ENCODE measurements at places on chromosomes 11 and 22.

DNA sequence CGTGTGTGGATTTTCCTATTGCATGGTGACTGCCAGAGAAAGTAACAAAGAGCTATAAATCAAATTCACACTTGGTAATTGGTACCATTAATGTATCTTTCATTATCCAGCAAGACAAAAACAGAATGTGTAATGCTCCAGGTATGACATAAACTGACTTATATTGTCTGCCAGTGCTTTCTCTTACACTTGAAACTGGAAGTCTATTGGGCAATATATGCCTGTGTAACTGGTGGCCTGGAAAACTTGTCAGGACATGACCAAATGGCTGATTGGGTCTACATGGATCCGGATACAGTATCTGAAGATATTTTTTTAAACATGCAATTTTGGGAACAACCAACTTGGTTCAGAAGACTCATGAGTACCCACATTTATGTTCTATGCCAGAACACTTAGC, 174.6 kb upstream of the ARHGAP42 start:
- no peak for DNase-seq

- no peak for DNase-seq
Observed at GRCh38 chr11:65851083-65851579, 6.8 kb downstream of the CFL1 start.

GRCh38 chr22:29351042-29351441, 35.5 kb upstream of the RASL10A start:
- DNase-seq: no peak

DNA sequence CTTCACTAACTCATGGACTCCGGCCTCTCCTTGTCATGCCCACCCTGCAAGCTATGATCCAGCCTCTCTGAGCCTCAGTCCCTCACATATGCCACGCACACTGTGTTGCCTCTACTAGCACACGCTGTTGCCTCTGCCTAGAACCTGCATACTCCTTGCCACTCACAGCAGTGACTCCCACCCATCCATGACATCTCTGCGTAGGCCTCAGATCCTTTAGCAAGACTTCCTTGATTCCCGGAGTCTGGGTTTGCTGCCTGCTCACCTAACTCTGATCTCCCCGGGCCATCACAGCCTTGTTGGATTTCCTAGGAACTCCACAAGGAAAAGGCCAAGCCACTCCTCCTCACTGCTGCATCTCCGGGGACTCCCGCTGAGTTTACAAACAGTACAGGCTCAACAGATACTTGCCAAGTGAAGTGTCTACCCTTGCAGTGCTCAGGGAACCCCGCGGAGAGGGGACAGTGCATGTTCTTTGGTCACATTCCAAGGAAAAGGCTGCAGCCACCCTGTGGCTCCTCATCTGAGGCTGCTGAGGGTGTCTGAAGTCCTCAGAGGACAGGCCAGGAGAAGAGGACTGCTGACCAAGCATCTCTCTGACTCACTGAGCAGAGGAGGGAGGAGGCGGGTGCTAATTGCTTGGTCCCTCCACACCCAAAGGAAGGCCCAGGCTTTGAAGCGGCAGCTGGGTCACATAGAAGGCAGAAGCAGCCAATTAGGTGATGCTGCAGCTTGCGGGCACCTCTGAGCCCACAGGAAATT, 42.4 kb upstream of the NAV2 start:
- DNase-seq: no peak

- no peak for DNase-seq
Observed at GRCh38 chr11:121864660-121865059, 251.4 kb downstream of the BLID start.

DNA sequence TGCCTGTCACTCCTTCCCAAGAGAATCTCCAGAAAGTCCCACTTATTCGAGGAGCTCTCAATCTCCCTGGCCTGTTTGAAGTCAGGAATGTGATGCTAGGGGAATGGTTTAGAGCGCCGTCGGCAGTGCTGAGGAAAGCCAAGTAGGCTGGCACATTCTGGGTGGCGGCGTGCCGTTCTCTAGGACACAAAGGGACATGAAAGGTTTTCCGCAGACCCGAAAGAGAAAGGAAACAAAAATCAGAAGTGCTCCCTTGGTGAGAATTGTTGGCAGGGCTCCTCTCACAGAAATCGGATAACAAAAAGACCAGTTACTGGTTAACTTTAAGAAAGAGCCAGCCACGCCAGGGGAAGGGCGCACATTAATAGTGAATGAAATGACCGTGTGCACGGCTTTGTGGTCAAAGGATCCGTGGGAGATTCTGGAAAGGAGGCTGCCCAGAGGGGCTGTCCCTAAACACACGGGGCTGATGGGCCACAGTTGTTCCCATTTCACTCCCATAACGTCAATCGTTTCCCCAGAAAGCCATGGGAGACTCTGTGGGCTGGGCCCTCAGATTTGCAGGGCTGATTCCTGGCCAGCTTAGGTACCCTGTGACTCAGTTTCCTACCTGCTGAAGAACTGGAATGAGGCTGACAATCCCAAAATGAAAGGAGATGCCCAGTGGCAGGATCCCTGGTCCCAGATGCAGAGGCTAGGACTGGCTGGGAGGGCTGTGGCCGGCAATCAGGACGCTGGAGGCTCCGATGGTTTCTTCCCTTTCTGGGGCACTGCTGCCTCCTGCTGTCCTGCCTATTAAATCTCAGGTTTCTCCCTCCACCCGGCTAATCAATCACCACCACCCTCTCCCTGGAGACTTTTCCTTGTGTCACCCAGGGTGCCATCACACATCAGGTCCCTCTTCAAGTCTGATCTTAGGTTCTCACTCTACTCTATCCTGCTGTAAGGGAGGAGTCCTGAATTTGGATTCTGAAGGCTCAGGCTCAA, 82.3 kb downstream of the RCN1 start:
- DNase-seq: no peak

DNA sequence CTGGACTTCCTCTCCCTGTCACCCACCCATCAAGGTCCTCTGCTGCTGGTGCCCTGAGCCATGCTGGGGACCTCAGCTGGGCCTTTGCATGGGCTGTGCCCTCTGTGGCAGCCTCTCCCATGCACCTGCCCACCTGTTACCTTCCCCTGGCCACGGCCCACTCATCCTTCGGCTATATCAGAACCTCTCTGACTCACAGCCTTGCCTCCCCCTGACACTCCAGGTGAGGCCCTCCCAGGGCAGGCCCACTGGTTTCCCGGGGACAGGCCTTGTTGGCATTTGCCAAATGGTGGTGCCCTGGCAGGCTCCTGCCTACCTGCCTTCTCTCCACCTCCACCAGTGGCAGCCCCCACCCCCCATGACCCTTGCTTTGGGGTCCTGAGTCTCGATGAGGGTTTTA, 73.7 kb upstream of the PRR5 start:
- no peak for DNase-seq

DNA sequence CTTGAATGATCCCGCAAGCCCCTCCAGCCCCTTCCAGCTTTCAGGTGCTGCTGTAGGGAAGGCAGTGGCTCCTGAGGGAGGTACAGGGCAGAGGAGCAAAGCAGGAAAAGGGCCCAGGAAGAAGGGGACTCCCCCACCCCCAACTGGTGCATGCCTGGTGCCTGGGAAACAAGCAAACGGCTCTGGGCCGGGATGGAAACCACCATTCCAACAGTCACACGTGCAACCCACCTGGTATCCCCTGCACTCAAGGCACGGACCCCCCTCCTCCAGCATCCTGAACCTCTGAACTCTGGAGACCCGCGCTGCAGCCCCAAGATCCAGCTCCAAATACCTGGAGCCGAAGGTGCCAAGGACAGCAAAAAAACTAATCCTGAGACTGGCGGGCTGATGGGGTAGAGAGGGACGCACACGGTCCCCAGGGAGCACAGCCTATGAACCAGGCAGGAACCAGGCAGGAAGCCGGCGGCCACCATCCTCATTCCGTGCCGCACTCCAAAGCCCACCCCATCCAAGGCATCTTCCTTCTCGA, 537 bp downstream of the SCN4B start:
- DNase-seq: no peak

DNA sequence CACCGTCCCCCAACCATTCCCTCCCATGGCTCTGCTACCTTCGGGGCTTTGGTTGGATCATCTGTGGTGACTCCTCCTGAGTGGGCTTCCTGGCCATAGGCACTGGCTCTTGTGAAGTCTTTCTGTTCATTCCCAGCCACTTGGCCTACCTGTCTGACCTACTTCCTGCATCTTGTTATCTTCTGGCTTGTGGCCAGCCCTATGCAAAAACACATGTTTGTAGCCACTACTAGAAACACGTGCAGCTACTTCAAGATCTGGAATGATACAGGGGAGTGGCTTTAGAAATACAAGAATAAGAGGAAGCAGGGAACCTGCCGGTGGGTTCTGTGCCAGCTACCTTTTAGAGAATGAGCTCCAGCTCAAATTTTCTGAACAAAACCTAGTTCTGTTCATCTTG, 20.9 kb downstream of the RCOR2 start:
- no peak for DNase-seq

- DNase-seq: no peak
Observed at GRCh38 chr11:114318361-114318760, 22.2 kb downstream of the NNMT start.

- DNase-seq: no peak
Observed at GRCh38 chr11:46698597-46698996, 1.8 kb downstream of the ARHGAP1 start.
